ENCODE measurements at places on chromosomes 12 and 14.

GRCh38 chr12:7113389-7113871, 4.4 kb upstream of the C1RL start:
- DNase-seq: peak; percentile 38

DNA sequence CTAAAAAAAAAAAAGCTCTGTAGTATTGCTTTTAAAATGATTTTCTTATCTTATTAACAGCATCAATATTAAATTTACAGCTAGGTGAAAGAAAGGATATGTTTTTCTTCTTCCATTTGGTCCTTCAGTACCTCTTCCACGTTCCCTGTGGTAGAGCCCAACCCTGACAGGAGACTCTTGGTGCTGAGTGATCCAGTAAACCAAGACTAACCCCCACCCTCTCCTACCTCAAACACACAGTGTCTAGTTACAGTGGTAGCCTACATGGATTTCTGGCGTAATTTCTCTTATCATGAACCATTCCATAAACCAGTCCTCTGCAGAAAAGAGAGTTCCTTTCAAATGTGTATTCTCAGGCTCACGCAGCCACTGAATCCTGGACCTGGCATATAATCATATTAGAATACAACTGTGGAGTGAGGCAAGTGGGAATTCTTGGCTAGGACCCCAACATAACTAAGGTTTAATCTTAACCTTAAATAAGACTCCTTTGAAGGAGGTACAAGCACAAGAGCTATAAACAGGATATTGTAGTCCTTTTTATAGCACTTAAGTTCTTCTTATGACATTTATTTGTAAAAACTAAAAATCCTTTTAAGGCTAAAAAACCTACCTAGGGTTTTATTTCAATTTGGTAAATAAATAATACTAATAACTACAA, 27.1 kb downstream of the TXNRD1 start:
- no peak for DNase-seq

- DNase-seq: no peak
Measured at GRCh38 chr14:36719823-36720222, 58.2 kb downstream of the PAX9 start.

DNA sequence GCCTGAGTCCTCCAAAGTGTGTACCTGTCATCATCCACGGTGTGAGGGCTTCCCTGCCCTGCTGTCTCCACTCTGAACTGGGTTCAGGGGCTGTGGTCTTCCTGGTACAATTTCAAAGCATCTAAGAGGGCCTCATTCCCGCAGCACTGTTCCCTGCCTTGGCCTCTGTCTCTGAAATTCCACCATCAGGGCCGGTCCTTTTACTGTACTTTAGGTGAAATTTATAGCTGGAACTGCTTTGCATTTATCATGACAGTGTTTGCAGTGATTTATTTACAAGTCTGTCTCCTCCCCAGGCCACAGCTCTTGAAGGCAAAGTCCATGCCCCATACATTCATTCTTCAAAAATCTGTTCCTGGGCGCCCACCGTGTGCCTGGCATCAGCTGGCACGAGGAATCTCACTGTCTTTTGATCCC, 36.9 kb upstream of the NCOR2 start:
- DNase-seq: no peak

DNA sequence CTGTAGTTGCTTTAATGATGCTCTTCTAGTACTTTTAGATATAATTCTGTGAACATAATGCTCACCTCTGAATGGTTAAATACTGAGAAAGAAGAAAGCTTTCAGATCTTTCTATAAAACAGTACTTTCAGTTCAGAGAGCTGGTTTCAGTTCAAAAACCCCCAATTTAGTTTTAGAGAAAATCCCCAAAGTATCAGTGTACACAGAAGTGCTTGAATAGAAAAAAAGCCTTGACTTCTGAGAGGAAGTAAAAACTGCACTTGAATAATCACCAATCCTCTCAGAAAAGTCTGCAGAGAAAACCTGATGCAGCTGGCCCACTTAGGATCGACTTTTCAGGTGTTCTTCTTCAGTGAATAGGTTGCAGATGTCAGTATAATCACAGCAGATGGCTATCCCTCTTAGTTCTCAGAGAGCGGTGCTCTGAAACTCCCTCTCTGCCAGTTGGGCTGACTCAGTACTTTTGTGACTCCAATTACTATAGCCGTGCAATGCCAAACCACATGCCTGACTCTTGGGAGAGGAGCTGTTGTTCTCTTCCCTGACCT, 616.3 kb downstream of the LRFN5 start:
- DNase-seq: no peak

DNA sequence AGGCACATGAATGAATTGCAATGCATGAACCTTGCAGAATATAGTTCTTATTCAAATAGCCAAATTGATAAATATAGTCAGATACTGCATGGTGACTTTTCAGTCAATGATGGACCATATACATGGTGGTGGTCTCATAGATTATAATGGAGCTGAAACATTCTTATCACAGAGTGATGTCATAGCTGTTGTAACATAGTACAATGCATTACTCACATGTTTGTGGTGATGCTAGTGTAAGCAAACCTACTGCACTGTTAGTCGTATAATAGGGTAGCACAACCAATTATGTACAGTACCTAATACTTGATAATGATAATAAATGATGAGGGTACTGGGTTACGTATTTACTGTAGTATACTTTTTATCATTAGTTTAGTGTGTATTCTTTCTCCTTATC, 280.3 kb downstream of the BCAT1 start:
- no peak for DNase-seq

GRCh38 chr12:125552295-125552694, 487.1 kb downstream of the AACS start:
- no peak for DNase-seq

GRCh38 chr14:104689109-104689880, at the start of gene INF2:
Gene INF2, plus strand, starts transcription at chr14:104689618. Its CDS starts 11,748 bp downstream, at chr14:104701366.
- peak; percentile 38 for DNase-seq

DNA sequence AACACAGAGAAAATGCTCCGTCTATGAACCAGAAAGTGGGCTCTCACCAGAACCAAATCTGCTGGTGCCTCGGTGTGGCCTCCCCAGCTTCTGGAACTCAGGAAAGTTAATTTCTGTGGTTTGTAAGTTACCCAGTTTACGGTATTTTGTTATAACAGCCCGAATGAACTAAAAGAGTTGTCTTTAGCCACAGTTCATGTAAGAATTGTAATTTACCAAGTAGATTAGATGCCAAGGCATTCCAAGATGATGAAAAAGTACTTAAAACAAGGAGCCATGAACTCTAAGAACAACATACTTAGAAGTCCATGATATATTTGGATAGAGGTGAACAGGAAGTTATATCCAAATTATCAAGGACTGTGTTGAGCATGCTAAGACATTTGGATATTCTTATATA, 259.9 kb upstream of the GARIN6 start:
- no peak for DNase-seq

- no peak for DNase-seq
Measured at GRCh38 chr12:51705450-51705849, 114.4 kb downstream of the SCN8A start.

DNA sequence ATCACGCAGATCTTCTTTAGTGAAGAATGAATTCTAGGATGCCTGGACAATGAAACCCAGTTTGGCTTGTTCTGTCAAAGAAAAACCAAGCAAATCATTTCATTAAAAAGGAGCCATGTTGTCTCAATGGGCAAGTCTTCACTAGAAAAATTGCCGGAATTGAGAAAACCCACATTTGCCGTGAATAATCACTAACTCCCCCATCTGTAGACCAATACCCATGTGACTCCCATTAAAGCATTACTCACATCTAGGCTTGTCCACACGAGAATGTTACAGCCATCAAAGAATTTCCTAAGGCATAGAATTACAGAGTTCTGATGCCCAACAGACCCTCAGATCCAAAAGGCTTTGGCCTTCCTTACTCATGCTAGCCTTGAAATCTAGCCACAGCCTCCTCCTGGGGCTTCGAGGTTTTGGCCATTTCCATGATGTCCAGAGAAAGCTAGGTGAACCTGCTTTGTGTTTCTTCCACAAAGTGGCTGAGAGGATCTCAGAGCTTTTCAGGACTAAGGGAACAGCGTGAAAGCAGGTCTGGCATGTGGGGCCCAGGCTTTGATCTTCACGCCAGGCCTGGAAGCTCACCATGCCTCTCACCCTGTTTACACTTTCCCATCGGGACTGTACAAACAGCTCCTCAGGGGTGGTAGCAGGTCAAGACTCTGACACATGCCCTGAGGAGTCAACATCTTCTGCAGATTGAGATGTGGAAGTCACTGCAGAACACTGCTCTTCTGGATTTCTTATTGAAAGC, 12.1 kb downstream of the SLC7A8 start:
- DNase-seq: no peak

GRCh38 chr12:19095756-19096480, 33.6 kb upstream of the PLEKHA5 start:
- DNase-seq: no peak

GRCh38 chr12:116538076-116538591, 21.0 kb upstream of the MAP1LC3B2 start:
- no peak for DNase-seq

DNA sequence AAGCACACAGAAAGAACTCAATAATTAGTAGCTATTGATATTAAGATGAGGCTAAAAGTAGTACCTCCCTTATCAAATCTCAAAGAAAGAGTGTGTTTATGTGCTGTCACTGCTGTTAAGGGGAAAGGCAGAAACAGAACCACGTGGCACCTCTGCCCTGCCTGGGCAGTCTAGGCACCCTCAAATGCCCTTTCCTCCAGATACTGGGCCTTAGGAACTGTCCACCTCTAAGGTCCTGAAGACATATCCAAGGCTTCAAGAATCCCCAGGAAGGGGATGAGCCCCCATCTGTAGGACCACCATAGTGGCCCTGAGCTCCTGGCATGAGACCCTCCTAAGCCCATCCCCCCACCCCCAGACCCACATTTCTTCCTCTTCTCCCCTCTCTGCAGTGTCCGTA, 29.1 kb downstream of the NGB start:
- no peak for DNase-seq

DNA sequence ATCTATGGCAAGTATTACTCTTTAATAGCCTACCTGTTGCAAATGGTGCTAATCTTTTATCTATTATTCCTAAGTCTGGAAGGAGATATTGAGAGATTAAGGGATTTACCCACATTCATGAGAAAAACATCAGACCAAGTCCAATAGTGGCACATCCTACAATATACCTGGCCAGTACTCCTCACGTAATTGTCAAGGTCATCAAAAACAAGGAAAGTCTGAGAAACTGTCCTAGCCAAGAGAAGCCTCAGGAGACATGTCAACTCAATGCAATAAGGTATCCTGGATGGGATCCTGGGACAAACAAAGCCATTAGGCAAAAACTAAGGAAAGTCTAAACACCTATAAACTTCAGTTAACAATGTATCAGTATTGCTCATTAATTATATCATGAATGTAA, 12.5 kb downstream of the NR2C1 start:
- no peak for DNase-seq

- DNase-seq: no peak
Measured at GRCh38 chr12:57815177-57816000, 3.1 kb downstream of the AVIL start.

GRCh38 chr12:123160801-123161487, 10.1 kb upstream of the PITPNM2 start:
- DNase-seq: no peak

DNA sequence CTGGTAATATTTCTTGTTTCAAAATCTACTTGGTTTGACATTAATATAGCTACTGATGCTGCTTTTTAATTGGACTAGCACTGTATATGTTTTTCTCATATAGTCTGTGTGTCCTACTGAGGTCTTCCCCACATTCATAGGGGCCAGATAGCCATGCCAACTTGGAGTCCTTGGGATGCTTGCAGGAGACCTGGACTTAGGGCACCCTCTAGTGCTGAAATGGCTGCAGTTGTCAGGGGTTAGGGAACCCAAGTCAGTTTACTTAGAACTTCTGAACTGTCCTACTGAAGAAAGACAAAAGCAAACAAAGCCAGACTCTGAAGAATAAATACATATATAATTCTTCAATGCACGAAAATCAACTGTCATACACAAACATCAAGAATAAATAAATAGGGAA, 279.9 kb upstream of the SYT1 start:
- DNase-seq: no peak

DNA sequence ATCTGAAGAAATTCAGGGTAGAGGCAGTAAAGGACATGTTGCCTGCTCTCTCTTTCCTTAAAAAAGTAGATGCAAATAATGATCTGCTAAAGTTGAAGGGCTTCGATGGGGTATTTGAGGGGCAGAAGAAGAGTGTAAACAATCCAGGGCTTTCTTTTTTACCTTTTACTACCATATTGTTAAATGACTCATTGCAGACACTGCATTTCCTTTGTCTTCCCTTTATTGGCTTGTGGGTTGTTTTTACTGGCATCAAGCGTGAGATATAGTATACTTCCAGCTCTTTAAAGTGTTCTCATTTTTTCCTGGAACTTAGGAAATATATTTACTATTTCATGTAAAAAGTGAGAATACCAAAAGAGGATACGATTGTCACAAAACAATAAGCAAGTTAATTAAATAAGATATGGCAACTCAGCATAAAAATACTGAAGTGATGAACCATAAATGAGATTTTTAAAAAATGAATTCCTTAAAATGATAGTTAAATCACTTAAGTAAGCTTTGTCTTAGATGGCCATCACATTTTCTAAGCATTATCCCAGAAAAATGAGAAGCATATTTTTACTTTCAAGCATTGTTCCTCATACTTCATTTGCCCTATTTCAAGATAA, 72.3 kb upstream of the KRAS start:
- DNase-seq: no peak

DNA sequence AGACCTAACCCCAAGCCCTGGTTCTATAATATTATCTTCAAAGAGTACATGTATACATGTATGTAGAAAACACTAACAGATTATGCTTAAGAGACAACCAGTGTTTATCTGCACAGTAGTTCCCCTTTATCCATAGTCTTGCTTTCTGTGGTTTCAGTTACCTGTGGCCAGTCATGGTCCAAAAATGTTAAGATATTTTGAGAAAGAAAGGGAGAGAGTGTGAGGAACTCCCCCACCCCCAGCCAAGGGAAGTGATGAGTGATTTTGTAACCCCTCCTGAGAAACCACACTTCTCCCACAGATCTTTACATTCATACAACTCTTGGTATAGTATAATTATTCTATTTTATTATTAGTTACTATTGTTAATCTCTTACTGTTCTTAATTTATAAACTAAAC, 77.3 kb upstream of the CNTN1 start:
- no peak for DNase-seq

DNA sequence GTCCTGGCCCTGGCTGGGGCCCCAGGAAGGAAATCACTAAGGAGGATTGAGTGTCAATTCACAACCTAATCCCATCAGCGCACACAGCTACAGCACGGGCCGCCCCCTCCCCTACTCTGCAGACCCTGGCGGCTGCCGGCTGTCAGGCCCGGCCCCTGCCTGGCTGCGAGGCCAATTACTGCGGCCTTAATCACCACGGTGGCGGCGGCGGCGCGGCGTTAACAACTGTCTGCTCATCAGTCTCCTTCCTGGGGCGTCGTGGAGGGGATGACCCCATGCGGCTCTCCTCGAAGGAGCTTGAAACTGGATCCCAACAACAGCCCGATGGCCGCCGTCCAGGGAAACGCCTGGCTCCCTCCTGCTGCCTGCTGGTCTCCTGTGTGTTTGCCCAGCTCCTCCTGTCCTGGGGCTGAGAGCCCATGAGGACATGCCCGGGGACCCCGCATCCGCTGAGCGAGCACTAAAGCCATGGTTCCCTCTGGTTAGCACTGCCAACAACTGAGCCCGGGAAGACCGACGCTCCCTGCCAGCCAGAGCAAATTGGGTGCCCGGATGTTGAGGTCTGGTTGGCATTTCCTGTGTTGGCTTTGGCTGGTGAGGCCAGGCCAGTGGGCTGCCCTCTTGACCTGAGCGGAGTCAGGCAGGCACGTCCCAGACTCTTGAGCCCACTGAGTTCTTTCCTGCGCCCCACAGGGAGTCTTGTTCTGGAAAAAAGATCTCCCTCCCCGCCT, 21.8 kb upstream of the EIF2B2 start:
- DNase-seq: no peak

- DNase-seq: no peak
Measured at GRCh38 chr14:81579115-81579514, 45.5 kb upstream of the SEL1L start.

Measured in activated T-cell treated with anti-CD3 and anti-CD28 coated beads for 4 hours (primary cell).